COR-L47 (cell line): ENCODE measurements at places on chromosomes 3 and 15.

DNA sequence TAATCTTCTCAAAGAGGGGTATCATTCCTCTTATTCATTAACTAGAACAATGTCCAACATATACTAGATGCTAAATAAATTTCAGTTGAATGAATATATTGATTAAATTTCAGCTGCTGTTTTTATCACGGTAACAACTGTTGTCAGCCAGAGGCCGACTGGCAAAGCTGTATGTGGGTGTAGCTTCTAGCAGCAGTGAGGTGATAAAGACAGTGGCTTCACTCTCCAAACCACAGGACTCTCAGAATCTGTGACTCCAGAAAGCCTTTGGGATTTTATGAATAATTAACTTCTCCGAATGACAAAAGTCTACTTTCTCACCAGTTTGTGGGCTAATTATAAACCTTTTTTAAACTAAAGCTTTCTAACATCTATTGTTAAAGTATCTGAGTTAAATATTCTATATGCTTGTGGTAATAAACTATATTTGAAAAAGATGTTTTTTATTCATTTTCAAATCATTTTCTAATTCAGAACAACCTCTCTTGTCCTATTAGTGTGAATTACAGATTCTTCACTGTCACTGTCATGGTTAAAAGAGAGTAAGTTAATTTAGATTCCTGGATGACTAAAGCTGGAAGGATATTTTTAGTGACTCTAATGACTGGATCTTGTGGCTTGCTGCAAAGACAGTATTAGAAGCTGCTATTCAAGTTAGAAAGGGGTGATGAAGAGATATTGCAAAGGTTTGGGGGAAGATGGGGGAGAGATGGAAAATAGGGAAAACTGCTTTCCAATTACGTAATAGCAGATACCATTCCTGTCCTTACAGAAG, 796.4 kb upstream of the ARPP21 start:
- DNase-seq = no peak

DNA sequence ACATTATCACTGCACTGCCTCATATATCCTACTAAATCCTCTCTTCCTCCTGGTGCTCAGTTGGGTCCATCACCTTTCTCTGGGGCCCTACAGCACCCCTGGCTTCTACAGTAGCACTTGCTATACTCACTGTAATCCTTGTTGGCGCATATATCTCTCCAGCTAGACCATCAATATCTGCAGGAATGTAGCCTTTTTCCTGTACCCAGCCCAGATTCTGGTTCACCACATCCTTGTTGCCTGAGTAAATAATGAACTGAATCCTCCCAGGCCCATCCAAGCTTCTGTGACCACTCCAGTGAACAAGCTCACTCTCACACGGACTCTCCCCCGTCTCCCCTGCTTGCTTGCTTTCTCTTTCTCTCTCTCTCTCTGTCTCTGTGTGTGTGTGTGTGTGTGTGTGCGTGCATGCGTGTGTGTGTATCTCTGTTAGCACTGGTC, 62.5 kb upstream of the LIPC start:
- no peak for DNase-seq

DNA sequence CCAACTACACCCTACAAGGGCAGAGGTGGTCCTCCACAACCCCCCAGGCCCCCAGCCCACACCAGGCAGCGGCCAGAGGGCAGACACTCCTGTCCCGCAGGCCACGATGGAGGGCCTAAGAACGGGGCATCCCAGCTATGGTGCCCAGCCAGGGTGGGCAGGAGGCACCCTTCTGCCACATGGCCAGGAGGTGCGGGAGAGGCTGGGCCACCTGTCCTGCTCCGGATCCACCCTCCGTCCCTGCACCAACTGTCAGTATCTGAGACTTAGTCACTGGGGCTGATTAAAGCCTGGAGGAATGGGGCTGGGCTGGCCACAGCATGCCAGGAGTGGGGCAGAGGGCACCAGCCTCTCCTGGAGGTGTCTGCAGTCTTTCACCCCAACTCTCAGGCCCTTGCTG, 37.9 kb downstream of the TNK2 start:
- DNase-seq = no peak

DNA sequence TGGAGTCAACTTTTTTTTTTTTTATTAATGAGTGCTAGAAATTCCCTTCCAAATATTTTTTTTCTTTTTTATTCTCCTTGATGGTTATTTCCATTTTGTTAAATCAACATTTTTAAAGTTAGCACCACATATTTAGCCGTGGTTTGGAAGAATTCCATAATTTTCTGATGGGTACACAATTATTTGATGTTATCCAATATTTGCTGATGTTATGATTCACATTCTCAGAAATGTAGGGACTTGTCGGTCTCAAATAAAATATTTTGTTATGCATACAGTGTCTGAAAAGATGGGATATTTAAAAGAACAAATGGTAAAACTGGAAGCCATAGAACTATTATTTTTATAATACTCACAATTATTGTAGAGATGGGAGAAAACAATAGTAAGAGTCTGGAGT, 911.5 kb upstream of the GBE1 start:
- no peak for DNase-seq

GRCh38 chr3:58084788-58085543, 76.7 kb downstream of the FLNB start:
- DNase-seq = no peak

DNA sequence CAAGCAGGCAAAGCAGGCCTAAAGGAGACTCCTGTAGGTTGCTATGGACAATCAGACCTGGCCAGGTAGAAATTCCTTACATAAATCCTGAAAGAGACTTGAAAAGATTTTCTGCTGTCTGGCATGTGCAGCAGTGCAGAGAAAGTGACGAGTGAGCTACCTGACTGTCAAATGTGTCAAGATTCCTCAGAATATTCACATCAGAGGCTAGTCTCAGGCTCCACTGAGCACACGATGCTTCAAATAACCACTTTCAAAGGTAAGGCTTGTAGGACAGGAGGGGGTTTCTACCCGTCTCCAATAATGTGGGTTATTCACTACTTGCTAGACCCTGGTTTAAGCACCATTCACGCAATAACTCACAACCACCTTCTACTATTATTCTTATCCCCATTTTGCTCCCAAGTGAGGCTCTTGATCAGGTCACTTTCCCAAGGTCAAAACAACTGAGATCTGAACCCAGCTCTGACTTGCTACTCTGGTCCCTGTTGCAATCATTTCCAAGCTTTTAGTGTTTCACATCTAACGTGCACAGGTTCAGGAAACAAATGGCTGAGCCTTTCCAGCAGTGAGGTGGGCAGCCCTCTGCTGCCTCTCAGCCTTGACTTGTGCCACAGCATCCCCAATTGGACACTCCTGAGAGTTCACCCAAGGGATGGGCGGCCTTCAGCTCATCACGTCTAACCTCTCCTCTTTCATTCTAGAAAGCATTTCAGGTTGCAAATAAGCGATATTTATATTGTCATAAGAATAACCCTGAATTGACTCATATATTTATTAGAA, 329.9 kb upstream of the WNT5A start:
- DNase-seq = no peak

DNA sequence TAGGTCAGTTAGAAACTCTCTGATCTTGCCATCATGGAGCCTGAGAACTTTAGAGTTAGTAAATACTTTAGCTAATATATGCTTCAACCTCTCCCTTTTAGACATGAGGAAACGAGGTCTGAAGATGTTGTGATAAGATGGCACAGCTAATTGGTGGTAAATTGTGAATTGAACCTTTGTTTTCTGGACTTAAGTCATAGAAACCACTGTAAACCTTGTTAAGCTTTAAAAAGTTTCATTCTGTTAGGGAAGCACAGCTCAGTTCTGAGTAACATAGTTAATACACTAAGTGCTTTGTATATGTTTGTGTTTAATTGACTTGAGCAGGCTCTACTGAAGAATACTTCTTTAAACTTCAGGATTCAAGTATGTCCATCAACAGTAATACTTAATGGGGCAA, 108.6 kb downstream of the AKAP13 start:
- no peak for DNase-seq
